ENCODE measurements at places on chromosomes 2 and 18.

- no peak for DNase-seq
These were observed 16.7 kb downstream of the PDE1A start for GRCh38 chr2:182410120-182410519.

DNA sequence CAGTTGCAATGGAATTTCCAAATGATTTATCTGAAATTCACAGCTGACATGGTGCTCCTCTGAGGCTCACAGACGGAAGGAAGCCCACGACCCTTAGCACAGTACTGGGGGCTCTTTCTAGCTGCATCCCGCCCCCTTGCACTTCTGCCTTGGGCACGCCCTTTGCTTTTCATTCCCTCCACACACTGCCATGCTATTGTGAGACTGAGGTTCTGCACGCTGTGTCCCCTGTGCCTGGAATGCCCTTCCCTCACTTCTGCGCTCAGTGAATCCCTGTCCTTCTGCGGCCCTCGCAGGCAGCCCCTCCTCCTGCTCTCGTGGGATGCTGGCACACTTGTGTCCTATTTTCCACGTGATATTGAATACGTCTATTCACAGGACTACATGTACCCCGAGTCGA lies 135.4 kb upstream of the TTC39C start:
- no peak for DNase-seq

DNA sequence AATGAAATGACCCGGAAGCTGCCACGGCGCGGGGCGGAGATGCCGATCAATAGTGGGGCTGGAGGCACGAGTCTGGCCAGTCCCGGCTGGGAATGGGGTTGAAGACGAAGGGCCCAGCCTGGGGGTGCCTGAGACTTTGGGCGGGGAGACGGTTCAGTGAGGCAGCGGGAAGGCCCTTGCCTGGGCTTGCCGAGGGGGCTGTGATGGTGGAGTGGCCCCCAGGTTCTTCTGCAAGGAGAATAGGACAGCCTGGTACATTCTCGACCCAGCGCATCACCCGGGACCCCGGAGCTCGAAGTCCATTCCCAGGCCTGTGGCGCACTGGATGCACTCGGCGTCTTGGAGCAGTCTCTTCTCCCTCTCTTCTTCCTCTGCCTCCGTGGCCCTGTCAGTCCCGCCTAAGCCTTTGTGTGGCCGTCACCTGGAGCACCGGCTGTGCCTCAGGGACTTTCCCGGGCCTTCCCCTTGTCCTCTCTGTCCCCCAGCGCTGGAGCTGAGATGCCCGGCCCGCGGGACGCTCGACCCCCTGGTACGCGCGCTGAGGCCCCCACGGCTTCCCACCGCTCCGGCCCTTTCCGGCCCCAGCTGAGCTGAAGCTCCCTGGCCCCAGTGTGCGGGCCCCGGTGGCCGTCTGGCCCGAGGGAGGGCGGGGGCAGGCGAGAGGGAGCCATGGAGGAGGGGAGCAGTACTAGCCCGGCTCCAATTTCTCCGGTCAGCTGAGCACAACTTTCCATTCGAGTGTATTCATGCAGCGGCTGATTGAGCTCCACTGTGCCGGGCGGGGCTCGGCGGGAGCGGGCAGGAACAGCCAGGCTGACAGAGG lies 8.0 kb downstream of the SIX3 start:
- no peak for DNase-seq

DNA sequence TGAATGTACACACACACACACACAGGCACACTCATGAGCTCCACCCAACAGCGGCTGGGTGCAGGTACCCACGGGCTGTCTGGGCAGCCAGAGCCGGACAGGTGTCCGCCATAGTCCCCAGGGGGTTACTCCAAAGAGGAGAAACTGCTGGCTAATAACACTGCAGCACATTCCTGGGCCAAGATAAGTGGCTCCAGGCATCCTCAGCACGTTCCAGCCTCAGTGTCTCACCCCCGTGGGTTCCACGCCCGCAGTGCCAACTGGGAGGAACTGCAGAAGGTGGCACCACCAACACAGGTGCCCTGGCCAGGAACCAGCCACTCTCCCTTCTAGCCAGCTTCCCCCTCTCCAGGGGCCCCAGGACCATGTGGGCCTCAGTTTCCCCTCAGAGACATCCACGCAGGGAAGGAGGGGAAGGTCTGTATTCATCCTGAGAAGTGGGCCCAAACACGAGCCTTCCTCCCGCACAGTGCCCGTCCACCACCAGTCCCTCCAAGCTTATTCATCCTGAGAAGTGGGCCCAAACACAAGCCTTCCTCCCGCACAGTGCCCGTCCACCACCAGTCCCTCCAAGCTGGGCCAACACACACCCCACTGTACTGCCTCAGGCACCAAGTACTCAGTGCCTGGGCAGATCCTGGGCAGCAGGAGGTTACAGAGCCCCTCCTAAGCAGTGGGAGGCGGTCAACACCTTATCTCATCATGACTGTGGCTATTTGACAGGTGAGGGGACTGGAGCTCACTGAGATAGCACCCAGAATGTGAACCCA lies 47.6 kb downstream of the TNS1 start:
- DNase-seq: no peak

DNA sequence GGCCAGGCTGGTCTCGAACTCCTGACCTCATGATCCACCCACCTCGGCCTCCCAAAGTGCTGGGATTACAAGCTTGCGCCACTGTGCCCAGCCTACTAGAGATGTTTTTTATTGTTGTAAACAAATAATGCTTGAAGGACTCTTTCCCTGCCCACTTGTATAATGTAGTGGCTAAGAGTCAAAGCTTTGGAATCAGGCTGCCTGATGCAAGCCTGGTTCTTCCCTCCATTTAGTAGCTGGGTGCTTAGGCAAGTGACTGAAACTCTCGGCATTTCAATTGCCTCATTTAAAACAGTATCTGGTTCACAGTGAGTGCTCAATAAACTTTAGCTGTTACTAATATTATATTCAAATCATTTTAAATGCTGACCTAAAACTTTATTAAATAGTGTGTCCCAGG lies 264.0 kb upstream of the FBXO11 start:
- no peak for DNase-seq
